ENCODE measurements at places on chromosomes 1 and 21.

DNA sequence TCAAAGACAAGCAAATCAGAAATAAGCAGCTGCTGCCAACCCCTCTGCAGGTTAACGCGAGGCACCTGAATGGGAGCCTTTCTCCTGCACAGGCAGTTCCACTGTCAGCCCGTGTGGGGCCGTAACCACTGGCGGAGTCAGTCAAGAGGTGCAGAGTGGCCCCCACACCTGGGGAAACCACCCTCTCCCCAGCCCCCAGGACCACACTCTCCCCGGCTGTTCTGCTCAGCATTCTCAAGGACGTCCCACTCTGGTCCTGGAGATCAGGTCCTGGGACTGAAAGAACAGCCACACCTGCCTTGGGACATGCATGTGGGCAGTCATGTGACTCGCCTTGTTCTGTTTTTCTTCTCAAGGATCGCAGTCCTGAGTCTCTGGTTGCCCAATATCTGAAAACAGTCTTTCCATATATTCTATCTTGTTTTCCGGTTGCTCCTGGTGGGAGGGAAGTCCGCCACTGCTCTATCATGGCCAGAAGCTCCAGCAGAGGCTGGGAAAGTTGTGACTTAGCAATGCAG lies 252.5 kb downstream of the PTPRU start:
- DNase-seq = no peak

- DNase-seq = no peak
Observed at GRCh38 chr1:76256289-76257223, 182.0 kb downstream of the ST6GALNAC3 start.

- DNase-seq = no peak
Observed at GRCh38 chr1:146019231-146020057, 2.1 kb downstream of the HJV start.

- DNase-seq = no peak
Observed at GRCh38 chr1:66623812-66624211, 89.9 kb downstream of the SGIP1 start.

DNA sequence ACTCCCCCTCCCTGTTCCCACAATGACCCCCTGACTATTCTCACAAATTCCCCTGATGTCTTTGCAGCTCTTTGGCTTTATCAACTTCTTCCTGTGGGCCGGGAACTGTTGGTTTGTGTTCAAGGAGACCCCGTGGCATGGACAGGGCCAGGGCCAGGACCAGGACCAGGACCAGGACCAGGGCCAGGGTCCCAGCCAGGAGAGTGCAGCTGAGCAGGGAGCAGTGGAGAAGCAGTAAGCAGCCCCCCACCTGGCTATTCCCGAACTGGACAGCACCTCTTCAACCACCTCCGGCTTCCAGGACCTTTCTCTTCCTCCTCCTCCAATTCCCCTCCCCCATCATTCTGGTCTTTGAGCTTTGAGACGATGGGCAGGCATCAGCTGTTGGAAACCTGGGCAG lies 4.4 kb upstream of the ATXN7L2 start:
- DNase-seq = no peak

DNA sequence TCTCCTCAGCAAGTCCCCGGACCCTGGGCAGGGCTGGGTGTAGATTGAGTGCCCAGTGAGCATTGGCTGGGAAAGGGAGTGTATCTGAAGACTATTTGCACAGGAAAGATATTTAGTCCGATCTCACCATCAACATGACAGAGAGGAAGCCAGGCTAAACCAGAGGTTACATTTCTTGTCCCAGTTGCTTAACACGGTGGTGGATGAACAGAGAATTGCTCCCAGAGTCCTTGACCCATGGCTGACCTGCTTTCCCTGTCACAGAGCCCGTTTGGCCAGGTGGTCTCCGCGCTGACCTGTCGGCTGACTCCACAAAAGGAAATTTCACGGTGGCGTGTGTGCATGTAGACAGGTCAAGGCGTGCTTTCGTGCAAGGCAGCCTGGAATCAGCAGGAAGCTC lies 83.5 kb downstream of the BEND5 start:
- DNase-seq = no peak

DNA sequence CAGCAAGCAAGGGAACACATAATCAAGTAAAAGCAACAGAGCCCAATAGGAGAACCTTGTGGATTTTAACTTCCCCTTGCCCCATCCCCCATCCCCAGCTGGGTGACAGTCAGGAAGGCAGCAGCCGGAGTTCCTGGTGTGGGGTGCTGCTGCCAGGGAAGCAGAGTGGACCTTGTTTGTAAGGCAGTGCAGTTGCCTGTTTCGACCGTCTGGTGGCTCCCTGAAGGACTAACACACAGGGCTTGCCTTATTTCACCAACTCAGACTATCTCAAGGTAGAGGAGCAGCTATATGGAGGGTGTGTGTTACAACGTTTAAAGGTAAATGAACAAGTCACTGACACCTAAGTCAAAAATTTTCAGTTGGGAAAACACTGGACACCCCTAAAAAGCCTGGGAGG lies 6.6 kb downstream of the KRTAP10-8 start:
- DNase-seq = no peak

GRCh38 chr1:165350840-165351239 lies 5.7 kb downstream of the LMX1A start:
- no peak for DNase-seq

DNA sequence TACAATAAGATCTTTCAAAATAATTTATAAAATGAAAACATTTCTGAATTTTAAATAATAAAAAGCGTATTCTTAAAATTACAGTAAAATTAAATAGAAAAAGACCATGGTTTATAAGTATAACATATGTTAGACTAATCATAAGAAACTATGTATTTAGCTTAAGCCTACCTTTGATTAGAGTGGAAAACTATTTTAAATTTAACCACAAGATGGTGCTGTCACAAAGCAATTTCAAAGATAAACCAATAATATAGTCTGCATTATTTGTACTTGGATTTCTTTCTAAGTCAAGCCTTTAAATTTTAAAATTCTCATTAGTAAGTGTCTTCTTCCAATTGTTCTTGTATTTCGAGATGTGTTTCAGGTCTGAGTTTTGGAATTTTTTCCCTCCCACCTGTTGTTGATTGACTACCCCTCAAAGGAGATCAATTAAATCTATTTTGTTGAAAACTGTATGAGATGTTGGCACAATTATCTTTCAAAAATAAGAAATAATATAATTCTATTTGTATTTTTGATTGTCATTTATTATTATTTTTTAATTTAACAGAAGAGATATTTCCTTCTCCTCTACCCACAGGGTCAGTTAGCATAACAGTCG lies 459.8 kb downstream of the KCNT2 start:
- DNase-seq = no peak

GRCh38 chr1:179591253-179591591 lies 410 bp upstream of the TDRD5 start:
- DNase-seq = no peak

DNA sequence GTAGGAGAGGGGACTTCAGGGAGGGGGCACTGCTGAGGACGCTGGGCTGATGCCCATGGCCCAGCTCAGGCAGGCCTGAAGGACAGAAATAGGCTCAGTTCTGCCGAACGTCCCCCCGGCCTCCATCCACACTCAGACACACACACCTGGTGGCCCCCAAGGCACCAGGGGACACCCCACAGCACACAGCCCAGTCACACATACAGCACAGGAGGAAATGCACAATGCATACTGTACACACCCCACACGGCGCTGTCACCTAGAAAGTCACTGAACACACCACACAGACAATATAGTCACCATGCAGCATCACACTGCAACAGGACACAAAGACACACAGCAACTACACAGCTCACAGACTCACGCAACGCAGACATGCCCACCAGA lies 562 bp downstream of the SYTL1 start:
- DNase-seq = no peak

- DNase-seq = no peak
Observed at GRCh38 chr1:58857680-58858673, 74.1 kb upstream of the JUN start.

GRCh38 chr1:97630948-97631347 lies 289.9 kb downstream of the DPYD start:
- DNase-seq = no peak

DNA sequence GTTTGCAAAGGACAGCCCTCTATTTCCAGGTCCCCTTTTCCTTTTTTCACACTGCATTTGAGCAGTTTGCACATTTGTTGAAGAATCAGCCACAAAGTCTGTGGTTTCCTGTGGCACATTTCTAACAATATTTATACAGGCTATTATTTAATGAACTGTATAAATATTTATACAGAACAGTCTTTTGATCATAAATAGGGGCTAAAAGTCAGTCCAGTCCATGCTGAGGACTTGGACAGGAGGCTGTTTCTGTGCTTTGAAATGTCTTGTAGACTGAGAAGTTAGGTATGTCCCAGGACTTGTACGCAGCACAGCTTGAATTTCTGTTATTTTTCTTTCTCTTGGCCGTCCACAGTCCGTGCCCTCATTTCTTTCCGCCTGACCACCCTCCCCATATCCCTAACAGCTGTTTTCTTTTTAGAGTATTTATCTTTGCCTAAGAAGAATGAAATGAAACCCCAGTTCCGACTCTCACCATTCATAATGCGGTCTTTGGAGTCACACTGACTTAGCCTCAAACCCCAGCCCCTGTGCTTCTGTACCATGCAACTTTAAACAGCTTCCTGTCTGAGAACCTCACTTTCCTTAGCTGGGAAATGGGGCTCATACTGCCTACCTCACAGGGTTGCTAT lies 19.7 kb downstream of the FGGY start:
- DNase-seq = no peak

- no peak for DNase-seq
Observed at GRCh38 chr21:41449613-41450012, 23.6 kb downstream of the MX1 start.

DNA sequence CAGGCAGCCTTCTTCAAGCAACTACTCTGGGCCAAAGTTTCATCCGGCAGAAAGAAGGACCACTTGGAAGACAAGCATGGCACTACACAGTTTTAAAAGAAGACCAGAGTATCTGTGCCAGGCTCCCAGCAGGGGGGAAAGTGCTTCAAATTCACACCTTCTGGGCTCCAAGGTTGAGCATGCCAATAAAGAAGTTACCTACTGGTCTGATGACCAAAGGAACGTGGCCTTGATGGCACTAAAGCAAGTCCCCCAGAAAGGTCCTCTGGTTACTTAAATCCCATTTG lies 73.5 kb downstream of the CD46 start:
- no peak for DNase-seq

GRCh38 chr1:109769330-109770078 lies 5.8 kb upstream of the EPS8L3 start:
- DNase-seq = no peak

- no peak for DNase-seq
Observed at GRCh38 chr1:36134031-36134430, 9.0 kb upstream of the COL8A2 start.

DNA sequence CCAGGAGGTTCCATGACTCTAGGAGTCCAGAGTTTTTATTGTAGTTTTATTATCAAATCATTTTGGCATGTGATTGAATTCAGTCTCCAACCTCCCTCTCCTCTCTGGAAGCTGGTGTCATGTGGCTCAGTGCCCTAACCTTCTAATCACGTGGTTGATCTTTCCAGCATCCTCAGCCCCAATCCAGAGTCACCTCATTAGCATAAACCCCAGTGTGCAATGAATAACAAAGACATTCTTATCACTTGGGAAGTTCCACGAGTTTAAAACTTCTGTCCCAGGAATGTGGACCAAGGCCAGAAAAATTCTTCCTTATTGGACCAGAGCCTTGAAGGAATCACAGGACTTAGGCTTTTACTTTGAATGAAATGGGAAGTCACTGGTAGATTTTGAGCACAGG lies 52.2 kb downstream of the KIRREL1 start:
- DNase-seq = no peak

GRCh38 chr21:28937737-28938136 lies 54.9 kb downstream of the LTN1 start:
- DNase-seq = no peak

DNA sequence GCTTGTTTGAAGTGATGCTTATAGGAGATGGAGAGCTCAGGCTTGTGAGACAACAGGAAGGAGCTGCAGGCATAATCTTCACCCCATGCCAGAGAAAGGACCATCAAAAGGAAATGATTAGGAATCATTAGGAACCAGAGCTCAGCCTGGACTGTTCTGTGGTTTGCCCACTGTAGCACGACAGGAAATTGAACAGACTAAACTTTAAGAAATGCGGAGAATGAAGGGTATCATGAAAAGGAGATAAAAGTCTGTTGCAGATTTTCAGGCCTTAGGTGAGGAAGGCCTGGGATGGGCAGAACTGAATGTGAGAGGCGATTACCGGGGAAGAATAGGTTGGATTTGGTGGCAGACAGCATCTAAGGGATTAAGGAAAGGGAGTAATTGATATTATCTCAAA lies 292.0 kb upstream of the PLXNA2 start:
- DNase-seq = no peak

GRCh38 chr1:104196136-104196535 lies 446.4 kb downstream of the AMY1C start:
- no peak for DNase-seq

GRCh38 chr1:203009185-203009584 lies 2.0 kb downstream of the TMEM183A start:
- no peak for DNase-seq

DNA sequence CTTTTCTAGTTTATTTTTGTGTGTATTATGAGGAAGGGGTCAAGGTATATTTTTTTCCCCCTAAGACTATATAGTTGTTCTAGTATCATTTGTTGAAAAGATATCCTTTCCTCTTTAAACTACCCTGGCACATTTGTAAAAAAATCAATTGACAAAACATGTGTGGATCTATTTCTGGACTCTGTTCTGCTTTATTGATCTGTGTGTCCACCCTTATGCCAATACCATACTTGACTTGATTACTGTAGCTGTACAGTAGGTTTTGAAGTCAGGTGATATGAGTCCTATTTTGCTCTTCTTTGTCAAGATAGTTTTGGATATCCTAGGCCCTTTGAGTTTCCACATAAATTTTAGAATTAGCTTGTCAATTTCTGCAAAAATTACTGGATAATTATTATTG lies 21.2 kb upstream of the SOX13 start:
- no peak for DNase-seq

GRCh38 chr1:183991348-183991747 lies 46.2 kb downstream of the COLGALT2 start:
- DNase-seq = no peak
